ENCODE measurements at places on chromosomes 13 and 19.

GRCh38 chr13:107808389-107808788 is 406.9 kb downstream of the LIG4 start:
- no peak for DNase-seq

- no peak for DNase-seq
Measured at GRCh38 chr13:91401920-91402319, 3.5 kb downstream of the GPC5 start.

- no peak for DNase-seq
Measured at GRCh38 chr19:39943586-39943985, 9.2 kb upstream of the FCGBP start.

GRCh38 chr13:42894765-42895243 is 97.2 kb downstream of the EPSTI1 start:
- no peak for DNase-seq

DNA sequence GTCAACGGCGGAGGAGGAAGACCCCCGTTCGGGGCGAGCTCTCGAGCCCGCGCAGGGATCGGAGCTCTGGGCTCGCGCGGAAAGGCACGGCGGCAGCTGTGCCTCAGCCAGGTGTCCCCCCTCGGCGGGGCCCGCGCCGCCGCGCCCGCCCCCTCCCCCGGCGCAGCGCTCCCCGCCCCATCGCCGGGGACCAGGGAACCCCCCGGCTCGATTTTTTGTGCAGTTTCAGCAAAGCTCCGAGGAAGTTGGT is 110.0 kb downstream of the KCNRG start:
- DNase-seq: no peak

GRCh38 chr19:35587321-35587720 is 1.3 kb downstream of the PMIS2 start:
- DNase-seq: no peak

DNA sequence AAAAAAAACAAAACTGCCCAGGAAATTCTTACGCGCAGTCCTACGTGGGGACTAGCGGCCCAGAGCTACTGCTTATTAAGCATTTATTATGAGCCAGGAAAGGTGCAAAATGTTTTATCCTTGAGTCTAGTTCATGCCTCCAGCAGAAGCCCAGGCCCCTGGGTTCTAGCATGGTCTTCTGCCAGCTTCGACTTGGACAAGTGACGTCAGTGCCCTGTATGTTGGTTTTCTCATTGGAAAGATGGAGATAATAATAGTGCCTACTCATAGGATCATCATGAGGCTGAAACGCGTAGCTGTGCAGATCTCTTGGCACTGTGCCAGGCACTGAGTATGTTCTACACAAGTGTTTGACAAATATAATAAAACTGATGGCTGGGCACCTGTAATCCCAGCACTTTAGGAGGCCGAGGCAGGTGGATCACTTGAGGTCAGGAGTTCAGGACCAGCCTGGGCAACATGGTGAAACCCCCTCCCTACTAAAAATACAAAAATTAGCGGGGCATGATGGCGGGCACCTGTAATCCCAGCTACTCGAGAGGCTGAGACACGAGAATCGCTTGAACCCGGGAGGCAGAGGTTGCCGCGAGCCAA is 12.4 kb upstream of the SULT2B1 start:
- no peak for DNase-seq

All from stimulated activated CD4-positive, alpha-beta T cell treated with anti-CD3 and anti-CD28 coated beads, Interleukin-1b, Interleukin-23, amount 100 ng/mL, for 48 hours (primary cell).